Kidney (tissue), 22 donors: ENCODE measurements at places on chromosomes 3 and 15. TPM values are rescaled to one million over a fixed set of nuclear protein-coding genes. Genes with fewer than 3 reads are reported as not detected.

The IL17RD gene
- total RNA-seq = 18.9 TPM

The SPESP1 gene
- 4.1 TPM for total RNA-seq

The CRYBG3 gene
- 20.7 TPM for total RNA-seq

The JAGN1 gene
- total RNA-seq = 30.3 TPM

The DGKG gene
- total RNA-seq = 11.4 TPM

The GOLGA6A gene
- total RNA-seq = 0.06 TPM

The ZBED2 gene
- total RNA-seq = 0.66 TPM

The TGFBR2 gene
- total RNA-seq = 243 TPM

The ARGFX gene
- not detected for total RNA-seq

The XCR1 gene
- total RNA-seq = 1.4 TPM

The DLL4 gene
- total RNA-seq = 9.4 TPM

The CAMKV gene
- 0.16 TPM for total RNA-seq

The EPHB1 gene
- 3.2 TPM for total RNA-seq

The FAM3D gene
- 0.60 TPM for total RNA-seq

The WDR76 gene
- 4.8 TPM for total RNA-seq

The SLCO2A1 gene
- total RNA-seq = 169 TPM

The FANCD2OS gene
- total RNA-seq = not detected

The CAMK2N2 gene
- 0.31 TPM for total RNA-seq

The PATL2 gene
- 2.1 TPM for total RNA-seq

The SI gene
- total RNA-seq = not detected

The ATG3 gene
- 57.0 TPM for total RNA-seq

The KLF15 gene
- total RNA-seq = 22.9 TPM

The FBXL2 gene
- total RNA-seq = 18.3 TPM

The FBXO40 gene
- total RNA-seq = not detected

The MAGI1 gene
- total RNA-seq = 42.8 TPM

The TXNRD3 gene
- total RNA-seq = 12.1 TPM

The ABI3BP gene
- total RNA-seq = 160 TPM
